ENCODE measurements at places on chromosomes 1 and 21.

GRCh38 chr1:236692742-236693141, 6.4 kb downstream of the ACTN2 start:
- no peak for DNase-seq

DNA sequence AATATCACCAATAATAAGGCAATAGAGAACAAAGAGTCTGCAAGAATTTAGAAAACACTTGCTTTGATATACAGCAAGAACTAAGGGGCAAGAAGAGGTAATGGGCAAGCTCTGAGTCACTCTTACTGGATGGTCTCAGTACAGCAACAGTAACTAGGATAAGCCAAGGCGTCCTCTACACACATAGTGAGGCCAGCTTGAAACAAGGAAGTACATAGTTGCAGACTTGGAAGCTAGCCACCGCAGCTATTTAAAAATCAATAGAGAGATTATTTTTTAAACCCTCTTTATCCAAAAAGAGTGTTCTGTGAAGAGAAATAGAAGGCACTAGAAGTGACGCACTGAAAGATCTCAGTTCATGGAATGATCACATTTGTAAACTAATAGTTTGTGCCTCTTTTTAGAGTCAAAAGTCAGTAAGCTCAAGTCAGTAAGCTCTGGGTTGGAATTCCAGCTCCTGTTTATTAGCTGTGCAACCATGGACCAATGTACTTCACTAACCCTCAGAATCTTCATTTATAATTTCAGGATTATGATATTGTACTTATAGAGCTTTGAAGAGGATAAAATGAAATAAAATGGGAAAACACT, 118.6 kb downstream of the AKT3 start:
- no peak for DNase-seq

- DNase-seq: no peak
These were observed 302.0 kb upstream of the ADGRL2 start for GRCh38 chr1:81498471-81499462.

- DNase-seq: no peak
These were observed 38.2 kb downstream of the ITPKB start for GRCh38 chr1:226700861-226701260.
